Aorta (tissue), 5 donors: ENCODE measurements at places on chromosomes 7 and 10. TPM values are rescaled to one million over a fixed set of nuclear protein-coding genes. Genes with fewer than 3 reads are reported as not detected.

DNA sequence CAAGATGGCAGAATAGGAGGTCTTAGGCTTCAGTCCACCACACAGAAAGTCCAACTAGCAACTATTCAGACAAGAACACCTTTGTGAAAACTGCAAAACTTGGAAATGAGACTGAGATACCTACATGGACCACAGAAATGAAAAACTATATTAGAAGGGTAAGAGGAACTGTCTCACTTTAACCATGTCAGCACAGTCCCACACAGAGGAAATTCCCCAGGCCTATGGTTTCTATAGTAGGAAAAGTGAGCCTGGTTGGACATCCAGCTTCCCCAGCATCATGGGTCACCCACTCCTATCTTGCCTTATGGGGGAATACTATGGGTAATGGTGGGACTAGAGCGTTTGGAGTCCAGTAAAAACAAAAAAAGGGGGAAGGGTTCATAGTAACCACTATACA, 38.8 kb upstream of the CDK6 start:
- no peaks in the 10 kb centered on the region for H3K36me3 ChIP-seq
- no peaks in the 10 kb centered on the region for H3K4me1 ChIP-seq
- DNase-seq, result no peak
- H3K27ac ChIP-seq, result no peak overlapping the region
- no peak overlapping the region for H3K4me3 ChIP-seq

DNA sequence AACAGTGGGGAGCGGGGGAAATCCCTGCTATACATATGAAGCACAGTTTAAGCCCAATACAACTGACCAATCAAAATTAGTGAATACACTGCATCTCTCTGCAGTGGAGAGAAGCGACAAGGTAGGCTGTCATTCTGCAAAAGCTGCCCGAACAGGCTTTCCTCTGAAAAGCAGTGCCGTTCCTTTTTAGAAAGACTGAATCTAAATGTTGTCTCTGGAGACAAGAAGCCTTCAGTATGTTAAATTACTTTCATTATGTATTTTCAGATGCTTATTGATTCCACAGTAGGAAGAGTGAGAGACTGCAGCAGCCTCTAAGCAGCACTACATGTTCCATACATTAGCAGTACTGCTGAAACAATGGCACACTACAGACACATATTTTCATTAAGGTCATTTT, at the start of gene GPR22:
TSS of gene GPR22 (plus strand) at position 129 of the 400 bp plus-strand sequence. CDS start 4,004 bp downstream, outside the sequence.
- H3K27me3 ChIP-seq, result no peaks in the 10 kb centered on the region
- no peaks in the 10 kb centered on the region for H3K4me1 ChIP-seq
- no peaks in the 10 kb centered on the region for H3K36me3 ChIP-seq
- no peak for DNase-seq
- H3K4me3 ChIP-seq, result no peak within 1 kb of the TSS
- H3K27ac ChIP-seq, result no peak within 1 kb of the TSS

- H3K27ac ChIP-seq, result no peak overlapping the region
- H3K27me3 ChIP-seq, result no peaks in the 10 kb centered on the region
- DNase-seq, result no peak
- no peak overlapping the region for H3K4me3 ChIP-seq
- no peaks in the 10 kb centered on the region for H3K4me1 ChIP-seq
- no peaks in the 10 kb centered on the region for H3K36me3 ChIP-seq
Measured at GRCh38 chr10:102453502-102453901, 2.2 kb upstream of the C10orf95 start.

Gene SUGCT
- total RNA-seq, result 47.1 TPM

Gene DRGX
- total RNA-seq, result not detected

DNA sequence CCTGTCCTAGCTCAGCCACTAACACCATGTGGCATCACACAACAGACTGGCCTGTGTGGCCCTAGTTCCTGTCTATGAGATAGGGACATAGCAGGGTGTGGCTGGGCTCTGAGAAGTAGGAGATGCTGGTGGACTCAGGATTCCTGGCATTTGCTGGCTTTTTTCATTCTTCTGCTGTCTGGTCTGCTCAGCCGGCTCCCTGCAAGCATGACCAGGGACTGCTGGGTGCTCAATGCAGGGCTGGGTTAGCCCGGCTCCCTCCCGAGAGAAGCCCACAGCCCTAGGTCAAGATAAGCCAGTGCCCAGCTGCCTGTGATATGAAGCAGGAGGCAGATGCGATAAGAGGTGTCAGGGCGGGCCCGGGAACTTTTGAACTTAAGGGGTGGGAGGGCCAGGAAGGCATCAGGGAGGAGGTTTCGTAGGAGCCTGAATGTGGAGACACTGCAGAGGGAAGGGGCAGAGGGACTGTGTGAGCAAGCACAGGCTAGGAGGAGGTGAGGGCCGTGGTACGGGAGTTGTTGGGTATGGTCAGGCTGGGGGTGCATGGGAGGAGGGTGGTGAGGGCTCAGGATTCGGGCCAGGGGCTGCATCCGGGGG, 3.5 kb downstream of the AQP1 start:
- H3K4me3 ChIP-seq, result peak overlapping the region; percentile 67
- DNase-seq, result peak; percentile 44
- H3K27ac ChIP-seq, result peak overlapping the region; percentile 63
- H3K4me1 ChIP-seq, result peaks cover 4% of the 10 kb centered on the region

Gene JCAD
- total RNA-seq, result 53.0 TPM

GRCh38 chr7:128830231-128831177, at the start of gene FLNC:
Gene FLNC, plus strand, starts transcription at chr7:128830406. Its CDS starts 232 bp downstream, at chr7:128830638.
- DNase-seq, result peak; percentile 91
- H3K27ac ChIP-seq, result peak within 1 kb of the TSS; percentile 81
- H3K4me3 ChIP-seq, result peak within 1 kb of the TSS; percentile 40
- H3K27me3 ChIP-seq, result no peaks in the 10 kb centered on the region
- H3K36me3 ChIP-seq, result no peaks in the 10 kb centered on the region

Gene AUTS2
- total RNA-seq, result 102 TPM

DNA sequence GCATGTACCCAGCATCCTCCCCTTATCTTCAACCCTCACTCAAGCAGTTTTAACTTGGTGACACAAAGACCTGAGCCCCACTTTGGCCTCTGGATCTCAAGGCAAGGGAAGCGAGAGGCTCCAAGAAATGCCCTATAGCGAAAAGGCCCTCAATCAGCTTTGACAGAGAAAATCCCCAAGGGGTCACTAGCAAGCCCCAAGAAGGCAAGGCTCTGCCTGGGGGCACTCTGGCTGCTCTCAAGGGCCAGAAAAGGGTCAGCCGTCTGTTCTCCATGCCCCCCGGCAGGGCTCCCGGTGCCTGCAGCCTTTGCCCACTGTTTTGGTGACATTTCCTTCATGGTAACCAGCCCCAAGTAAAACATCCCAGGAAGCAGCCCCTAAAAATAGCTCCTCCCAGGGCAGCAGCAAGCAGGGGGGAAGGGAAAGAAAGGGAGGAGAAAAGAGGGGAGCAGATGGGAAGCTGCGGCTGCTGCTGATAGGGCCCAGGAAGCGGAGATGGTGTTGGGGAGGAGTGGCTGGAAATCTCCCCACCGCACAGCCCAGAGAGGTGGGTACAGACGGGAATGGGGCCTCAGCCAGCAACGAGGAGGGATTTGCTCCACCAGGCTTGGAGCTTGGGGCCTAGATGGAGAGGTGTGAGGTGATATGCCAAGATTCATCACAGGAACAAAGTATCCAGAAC, 7.1 kb downstream of the CAMK2G start:
- no peak overlapping the region for H3K4me3 ChIP-seq
- peak overlapping the region; percentile 2 for H3K27ac ChIP-seq
- DNase-seq, result no peak
- H3K27me3 ChIP-seq, result no peaks in the 10 kb centered on the region
- peaks cover 3% of the 10 kb centered on the region for H3K4me1 ChIP-seq

Gene HYAL4
- total RNA-seq, result not detected

- no peaks in the 10 kb centered on the region for H3K4me1 ChIP-seq
- no peak overlapping the region for H3K27ac ChIP-seq
- DNase-seq, result peak; percentile 65
- H3K4me3 ChIP-seq, result no peak overlapping the region
Measured at GRCh38 chr10:78366663-78367411, 333.2 kb downstream of the RPS24 start.

- peaks cover 9% of the 10 kb centered on the region for H3K4me1 ChIP-seq
- no peak overlapping the region for H3K4me3 ChIP-seq
- peak; percentile 80 for DNase-seq
- H3K27me3 ChIP-seq, result no peaks in the 10 kb centered on the region
- H3K36me3 ChIP-seq, result no peaks in the 10 kb centered on the region
Measured at GRCh38 chr10:129694691-129695243, 227.7 kb downstream of the MGMT start.

GRCh38 chr10:71045936-71046335, 157.6 kb upstream of the PCBD1 start:
- no peak for DNase-seq
- no peaks in the 10 kb centered on the region for H3K27me3 ChIP-seq
- H3K4me1 ChIP-seq, result no peaks in the 10 kb centered on the region

GRCh38 chr10:88505680-88506215, 77.4 kb downstream of the RNLS start:
- no peaks in the 10 kb centered on the region for H3K4me1 ChIP-seq
- H3K27ac ChIP-seq, result no peak overlapping the region
- no peaks in the 10 kb centered on the region for H3K27me3 ChIP-seq
- H3K36me3 ChIP-seq, result no peaks in the 10 kb centered on the region
- DNase-seq, result no peak

Gene CDK1
- 2.1 TPM for total RNA-seq

GRCh38 chr10:134247-135131, 766 bp upstream of the ZMYND11 start:
- peak overlapping the region; percentile 79 for H3K4me3 ChIP-seq
- peak; percentile 51 for DNase-seq
- H3K27me3 ChIP-seq, result no peaks in the 10 kb centered on the region
- H3K4me1 ChIP-seq, result peaks cover 3% of the 10 kb centered on the region
- H3K27ac ChIP-seq, result peak overlapping the region; percentile 80

Gene STEAP1
- total RNA-seq, result 41.1 TPM
